Stimulated activated CD4-positive, alpha-beta T cell treated with anti-CD3 and anti-CD28 coated beads, Interleukin-1b, Interleukin-23, amount 100 ng/mL, for 1 hour (primary cell): ENCODE measurements at places on chromosomes 12 and 14.

- DNase-seq = no peak
These were observed 377.9 kb downstream of the GALC start for GRCh38 chr14:87615047-87615446.

DNA sequence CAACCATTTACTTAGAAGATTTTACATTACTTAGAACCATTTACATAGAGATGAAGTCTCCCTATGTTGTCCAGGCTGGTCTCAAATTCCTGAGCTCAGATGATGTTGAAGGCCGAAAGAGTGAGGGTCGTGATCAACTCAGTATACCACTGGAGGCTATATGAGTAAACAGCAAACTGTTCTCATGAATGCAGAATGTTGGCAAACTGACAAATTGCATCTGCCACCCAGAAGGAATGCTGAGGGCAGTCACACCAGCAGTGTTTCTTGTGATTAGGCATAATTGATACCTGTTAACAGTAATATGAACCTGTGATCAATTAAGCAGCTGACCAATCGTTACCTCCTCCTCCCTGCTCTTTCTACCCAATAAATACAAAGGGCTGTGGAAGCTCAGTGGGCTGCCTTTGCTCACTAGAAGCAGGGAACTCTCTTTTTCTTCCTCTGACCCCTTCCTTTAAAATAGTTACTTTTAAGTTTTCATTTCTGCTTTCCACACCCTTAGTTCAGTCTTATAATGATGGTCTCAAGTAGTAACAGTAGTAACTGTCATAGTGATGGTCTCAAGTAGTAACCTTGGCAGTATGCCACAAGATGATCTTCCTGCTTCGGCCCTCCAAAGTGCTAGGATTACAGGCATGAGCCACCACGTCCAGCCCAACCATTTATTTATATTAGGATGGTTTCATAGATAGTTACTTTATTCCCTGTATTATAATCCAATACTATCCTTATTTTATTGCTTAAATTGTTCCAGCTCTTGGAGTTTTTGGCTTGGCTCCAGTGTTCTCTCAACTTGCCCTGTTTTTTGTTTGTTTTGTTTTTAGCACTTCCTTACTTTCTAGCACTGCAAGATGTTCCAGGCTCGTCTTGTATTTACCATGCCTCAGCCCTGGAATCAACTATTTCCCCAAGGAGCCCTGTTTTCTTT, 25.8 kb downstream of the LIMA1 start:
- DNase-seq = no peak

GRCh38 chr14:105913861-105914260, 387.5 kb downstream of the TMEM121 start:
- no peak for DNase-seq

GRCh38 chr14:58923751-58924405, 264.6 kb upstream of the DAAM1 start:
- no peak for DNase-seq

GRCh38 chr14:95363468-95363954, 43.8 kb upstream of the CLMN start:
- no peak for DNase-seq

DNA sequence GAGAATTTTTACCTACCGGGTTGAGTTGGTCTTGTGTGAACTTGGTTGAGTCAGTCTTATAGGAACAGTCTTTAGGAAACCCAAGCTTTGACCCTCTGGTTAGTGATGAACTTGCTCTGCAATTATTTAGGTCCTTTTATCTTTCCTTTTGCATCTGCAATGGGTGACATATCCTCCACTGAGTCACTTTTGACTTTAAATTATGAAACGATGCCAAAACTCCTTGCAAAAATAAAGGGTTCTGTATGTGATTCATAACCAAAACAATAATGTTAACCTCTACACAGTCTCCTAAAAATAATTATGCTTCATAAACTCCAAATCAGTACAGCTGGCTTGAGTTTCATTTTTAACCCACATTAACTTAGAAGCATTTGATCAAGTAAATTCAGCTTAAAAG, 979.4 kb downstream of the GALC start:
- DNase-seq = no peak

- no peak for DNase-seq
These were observed 2.6 kb upstream of the PHC1 start for GRCh38 chr12:8911606-8912268.

DNA sequence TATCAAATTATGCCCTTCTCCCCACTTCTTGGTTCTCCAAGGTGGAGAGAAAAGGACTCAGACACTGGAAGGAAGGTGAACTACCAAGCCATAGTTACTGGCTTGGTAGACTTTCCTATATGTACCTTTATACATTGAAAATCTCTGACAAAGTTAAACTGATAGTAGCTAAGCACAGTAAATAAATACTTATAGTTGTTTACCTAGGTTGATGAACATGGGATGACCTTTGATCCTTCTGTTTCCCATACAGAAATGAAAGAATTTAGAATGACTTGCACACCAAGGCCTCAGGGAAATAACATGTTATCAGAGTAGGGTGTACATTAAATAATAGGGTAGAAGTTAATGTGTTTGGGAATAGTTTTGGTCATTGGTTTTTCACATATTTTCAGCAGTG, 6.7 kb downstream of the ARHGAP5 start:
- DNase-seq = no peak

DNA sequence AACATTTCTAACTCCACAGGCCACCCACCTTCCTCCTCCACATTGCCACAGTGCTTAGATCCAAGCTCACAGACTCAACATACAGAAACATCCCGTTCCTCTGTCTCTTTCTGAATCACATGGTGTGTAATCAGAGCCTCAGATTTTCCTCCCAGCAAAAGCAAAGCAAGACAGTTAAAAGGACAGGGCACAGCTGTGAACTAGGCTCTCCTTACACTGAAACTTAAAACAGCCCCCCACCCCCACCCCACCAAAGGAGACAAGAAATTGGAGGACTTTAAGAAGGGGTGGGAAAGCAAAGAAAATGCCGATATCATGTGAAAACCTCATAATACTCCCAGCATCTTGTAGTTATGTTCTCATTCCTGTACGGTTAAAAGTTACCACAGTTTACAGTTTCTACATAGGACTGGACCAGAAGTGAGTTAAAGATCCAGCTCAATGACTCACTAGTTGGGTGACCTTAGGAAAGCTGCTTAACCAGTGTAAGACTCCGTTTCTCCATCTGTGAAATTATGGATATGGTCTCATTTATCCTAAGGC, 4.8 kb downstream of the YBX3 start:
- DNase-seq = no peak

- no peak for DNase-seq
These were observed 5.4 kb upstream of the DCP1B start for GRCh38 chr12:2009623-2010022.

- DNase-seq = no peak
These were observed 83.9 kb downstream of the KNTC1 start for GRCh38 chr12:122610911-122611310.

DNA sequence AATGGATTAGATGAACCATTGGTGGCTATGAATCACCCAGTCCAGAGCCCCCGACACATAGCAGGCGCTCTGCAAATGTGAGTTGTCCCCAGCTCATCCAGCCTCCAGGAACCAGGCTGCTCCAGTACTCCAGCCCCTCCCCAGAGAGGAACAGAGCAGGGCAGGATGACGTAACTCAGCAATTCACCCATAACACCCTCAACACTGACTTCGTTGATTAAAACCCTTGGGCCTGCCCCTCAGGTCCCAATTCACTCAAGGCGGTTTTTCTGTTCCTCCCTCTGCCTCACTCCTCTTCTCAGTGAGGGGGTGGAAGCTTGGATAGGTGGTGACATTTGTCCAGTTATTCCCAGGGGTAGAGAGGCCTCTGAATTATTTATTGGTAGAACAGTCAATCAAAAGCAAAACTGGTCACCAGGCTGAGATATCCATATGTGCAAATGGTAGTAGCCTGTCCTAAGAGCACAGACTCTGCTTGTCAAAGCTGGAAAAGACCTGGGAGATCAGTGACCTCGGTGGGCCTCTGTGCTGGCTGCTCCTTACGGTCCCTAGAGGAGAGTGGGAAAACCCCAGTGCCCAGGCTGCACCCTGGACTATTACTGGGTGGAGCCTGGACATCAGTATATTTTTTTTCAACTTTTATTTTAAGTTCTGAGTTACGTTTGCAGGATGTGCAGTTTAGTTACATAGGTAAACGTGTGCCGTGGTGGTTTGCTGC, 97.0 kb downstream of the CMKLR1 start:
- DNase-seq = no peak

DNA sequence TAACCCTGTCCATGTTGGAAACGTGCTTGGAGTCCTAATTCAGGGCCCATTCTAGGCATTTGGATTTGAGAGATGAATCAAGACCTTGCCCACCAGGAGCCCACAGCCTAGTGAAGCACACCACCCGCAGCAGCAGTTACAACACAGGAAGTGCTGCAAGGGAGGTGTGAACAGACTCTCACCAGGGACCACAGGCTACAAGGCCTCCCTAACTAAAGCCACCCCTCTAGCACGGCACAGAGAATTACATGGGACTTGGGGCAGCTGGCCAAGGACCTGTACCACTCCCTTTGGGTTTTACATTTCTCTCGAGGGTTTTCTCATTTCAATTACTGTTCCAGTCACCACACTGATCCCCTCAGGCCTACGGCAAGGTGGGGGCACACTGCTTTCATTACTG, 49.5 kb upstream of the FOXN3 start:
- DNase-seq = no peak

DNA sequence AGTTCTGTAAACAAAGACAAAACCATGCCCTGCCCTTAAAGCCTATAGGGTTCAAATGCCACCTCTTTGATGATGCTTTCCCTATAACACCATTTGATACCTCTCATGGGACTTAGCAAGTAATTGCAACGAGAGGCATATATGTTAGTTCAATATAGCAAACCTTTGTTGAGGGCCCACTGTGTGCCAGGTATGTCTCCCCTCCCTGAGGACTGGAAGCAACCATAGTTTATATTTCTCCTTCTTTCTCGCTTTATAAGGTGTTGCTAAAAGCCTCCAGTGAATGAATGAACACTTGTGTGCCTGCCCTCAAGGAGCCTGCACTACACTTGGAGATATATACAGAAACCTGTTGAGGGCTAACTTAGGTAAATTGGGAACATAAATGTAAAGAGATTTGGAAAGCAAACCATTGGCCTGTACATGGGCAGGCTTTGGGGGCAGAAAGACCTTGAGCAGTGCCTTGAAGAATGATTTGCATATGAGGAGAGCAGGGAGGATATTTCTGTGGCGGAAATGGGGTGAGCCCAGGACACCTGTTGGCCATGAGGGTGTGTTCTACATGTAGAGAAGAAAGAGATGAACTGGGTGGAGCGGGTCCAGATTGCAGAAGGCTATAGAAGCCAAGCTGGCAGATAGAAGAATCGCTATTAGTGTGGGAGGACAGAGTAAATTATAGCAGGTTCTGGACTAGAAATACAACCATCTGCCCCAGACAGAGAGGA, 1.8 kb upstream of the CKAP4 start:
- no peak for DNase-seq

- DNase-seq = no peak
These were observed 331.6 kb upstream of the FAR2 start for GRCh38 chr12:28817524-28817923.
